Skeletal muscle cell (primary cell): ENCODE measurements at places on chromosomes 6 and 20.

GRCh38 chr6:38730140-38730862 is 15.2 kb downstream of the DNAH8 start:
- DNase-seq: no peak

DNA sequence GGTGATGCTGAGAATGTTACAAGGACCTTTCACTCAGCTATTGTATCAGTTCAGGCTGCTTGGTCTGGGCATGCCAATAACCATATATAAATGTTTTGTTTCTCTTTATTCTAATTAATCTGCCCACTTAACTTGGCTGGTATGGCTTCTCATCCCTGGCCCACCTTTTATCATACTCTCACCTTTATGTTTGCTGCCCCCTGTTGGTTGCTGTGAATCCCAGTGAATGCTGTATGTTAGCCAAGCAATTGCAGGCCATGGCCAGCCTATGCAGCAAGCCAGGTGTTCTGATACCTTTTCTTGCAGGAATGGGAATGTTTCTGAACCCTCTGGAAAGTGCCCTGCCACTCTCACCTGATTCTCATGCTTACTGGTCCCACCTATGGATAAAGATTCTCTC is 54.6 kb downstream of the PCSK2 start:
- no peak for DNase-seq

- DNase-seq: no peak
Measured at GRCh38 chr20:34300256-34300806, 2.8 kb downstream of the AHCY start.

- DNase-seq: peak; percentile 29
Measured at GRCh38 chr6:126811321-126811720, 307.1 kb upstream of the RSPO3 start.

DNA sequence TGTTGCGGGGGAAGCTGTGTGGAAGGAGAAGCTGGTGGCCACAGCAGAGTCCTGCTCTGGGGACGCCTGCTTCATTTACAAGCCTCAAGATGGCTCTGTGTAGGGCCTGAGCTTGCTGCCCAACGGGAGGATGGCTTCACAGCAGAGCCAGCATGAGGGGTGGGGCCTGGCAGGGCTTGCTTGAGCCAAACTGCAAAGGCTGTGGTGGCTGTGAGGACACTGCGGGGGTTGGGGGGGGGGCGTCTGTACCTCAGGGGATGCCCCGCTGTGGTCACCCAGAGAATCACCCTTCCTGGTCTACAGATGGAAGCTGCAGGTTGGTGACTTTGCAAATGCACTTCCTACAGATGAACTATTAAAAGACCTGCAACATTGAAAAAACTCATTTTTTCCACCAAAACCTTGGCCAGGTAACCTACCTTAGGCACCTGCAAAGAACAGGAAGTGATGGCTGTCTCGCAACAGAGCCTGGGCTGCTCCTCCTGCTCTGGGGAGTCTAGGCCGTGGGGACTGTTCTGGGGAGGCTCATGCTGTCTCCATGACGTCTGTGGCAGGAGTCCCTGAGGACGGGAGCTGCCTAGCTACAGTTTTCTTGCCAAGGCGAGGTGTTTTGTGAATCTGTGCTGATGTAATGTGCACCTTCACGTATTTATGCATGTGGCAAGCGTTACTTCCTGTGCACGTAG is 7.3 kb downstream of the NPBWR2 start:
- no peak for DNase-seq

- no peak for DNase-seq
Measured at GRCh38 chr6:150719099-150719766, 119.5 kb downstream of the PLEKHG1 start.

- no peak for DNase-seq
Measured at GRCh38 chr20:60214901-60215815, 256.9 kb downstream of the CDH26 start.

GRCh38 chr6:45504947-45505346 is 127.2 kb upstream of the SUPT3H start:
- DNase-seq: peak; percentile 91

DNA sequence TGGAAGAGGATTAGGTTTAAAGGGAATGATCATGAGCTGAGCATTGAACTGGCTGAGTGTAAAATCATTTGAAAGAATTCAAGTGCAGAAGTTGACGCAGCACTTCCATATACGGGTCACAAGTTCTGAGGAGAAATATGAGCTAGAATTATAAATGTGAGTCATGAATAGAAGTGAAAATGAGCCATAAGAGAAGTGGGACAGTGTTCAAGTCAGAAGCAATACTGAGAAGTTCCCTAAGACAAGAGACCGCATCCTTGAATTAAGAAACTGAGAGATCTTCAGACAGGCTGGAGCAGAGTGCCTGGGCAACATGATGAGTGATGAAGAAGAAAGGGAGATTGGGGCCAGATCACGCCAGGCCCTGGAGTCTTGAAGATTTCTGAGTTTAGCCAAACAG is 209.7 kb downstream of the TBX18 start:
- DNase-seq: no peak

DNA sequence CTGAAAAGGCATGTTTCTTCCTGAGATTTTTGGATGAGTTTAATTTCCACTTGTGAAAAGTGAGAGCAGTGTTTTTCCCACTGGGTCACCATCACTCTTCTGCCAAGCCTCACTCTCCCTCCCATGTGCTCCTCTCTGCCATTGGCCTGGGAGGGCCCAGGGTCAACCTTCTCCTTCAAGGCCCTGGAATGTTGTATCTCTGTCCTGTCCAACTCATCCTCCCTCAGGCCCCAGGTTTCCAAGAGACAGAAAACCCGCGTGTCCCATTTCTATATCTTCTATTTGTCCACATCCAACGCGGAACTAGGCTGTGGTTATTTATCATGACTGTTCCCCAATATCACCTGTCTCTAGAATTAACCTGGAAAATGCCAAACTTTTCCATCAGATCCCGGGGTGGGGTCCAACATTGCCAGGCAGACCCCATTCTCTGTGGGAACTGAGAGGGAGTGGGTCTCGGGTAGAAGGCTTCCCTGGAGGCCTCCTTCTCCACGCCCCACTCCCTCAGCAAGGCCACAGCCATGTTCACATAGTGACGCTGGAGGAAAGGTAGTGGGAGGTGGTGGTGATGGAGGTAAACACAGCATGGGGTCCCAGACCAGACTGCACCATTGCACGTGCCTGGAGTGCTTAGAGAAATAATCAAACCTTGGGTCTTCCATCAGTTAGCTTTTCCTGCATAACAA is 173.5 kb downstream of the SCP2D1 start:
- no peak for DNase-seq

DNA sequence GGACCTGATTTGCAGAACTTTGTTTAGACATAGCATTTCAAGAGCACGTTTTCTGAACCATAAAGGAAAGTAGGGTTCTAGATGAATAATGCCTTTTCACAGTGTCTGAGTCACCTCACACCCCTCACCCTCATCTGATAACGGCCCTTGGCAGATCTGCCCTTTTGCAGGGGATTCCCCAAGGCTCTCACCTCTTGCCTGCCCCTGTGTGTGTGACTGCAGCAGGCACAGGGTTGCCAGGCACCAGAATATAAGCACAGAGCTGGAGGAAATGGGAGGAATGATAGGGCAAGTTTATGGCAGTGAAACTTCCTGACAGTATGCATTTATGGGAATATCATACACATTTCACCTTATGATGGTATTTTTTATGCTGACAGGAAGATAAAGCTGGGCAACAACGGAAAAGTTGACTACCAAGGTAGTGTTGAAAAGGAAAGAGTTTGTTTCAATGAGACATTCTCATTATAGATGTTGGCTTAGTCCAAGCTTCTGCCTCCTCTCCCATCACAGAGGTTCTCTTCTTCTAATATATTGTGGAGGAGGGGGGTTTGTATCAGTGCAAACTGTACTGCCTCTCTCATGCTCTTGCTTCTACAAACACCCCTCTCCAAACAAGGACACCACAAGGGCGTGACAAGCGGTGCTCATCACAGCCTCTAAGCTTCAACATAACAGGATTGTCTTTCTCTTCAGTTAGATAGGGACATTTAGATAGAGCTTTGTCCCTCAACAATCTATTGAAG is 101.5 kb upstream of the BACH2 start:
- no peak for DNase-seq

- DNase-seq: no peak
Measured at GRCh38 chr6:42522036-42522435, 41.8 kb upstream of the UBR2 start.

GRCh38 chr6:142722012-142722411 is 223.0 kb downstream of the HIVEP2 start:
- DNase-seq: no peak

GRCh38 chr6:75472885-75473284 is 20.7 kb downstream of the FILIP1 start:
- no peak for DNase-seq

DNA sequence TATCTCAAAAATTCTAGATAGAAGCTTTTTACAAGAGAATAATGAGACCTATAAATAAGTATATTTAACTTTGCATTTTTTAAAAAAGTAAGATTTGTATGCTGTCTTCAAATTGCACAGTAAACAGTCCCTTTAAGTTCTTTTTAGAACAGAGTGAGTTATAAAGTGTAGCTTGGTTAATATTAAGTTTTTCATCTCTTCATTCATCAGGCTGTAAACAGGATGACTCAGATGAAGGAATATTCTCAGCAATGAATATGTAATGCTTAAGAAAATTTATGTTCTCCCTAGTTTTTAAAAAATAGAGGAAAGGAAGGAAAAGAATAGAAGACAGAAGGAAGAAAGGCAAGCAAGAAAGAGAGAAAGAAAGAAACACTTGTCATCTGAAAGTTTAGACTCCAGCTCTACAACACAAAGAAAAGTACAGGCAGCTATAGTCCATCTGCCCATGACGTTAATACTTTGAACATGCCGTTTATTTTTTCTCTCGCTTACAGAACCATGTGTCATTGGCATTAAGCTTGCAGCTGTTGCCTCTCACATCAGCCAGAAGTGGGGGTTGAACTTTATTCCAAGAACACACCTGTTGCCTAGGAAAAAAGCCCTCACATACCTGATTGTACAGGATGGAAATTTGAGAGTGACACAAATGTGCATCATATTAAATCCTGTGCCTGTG is 36.1 kb downstream of the CAP2 start:
- DNase-seq: peak; percentile 70

- DNase-seq: no peak
Measured at GRCh38 chr6:156955494-156956183, 178.5 kb downstream of the ARID1B start.

- DNase-seq: peak; percentile 14
Measured at GRCh38 chr20:22684072-22684762, 99.8 kb upstream of the FOXA2 start.

GRCh38 chr6:43838276-43839036 is 68.4 kb downstream of the VEGFA start:
- no peak for DNase-seq

DNA sequence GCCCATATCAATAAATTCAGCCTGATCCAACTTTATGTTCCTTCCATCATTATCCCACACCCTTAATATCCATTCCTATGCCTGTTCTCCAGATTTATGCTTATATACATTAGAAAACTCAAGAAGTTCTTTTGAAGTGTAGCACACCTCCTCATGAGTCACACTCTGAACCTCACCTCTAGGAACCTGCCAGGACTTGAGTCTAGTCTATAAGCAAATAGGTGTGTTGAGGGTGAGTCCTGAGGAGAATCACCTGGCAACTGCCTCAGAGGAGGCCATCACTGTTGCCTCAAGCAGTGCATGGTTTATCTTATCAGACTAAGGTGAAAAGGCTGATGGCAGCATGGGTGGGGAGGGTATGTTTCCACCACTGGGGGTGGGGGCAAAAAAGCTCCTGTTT is 496.7 kb downstream of the C6orf118 start:
- DNase-seq: no peak

GRCh38 chr20:51966296-51966971 is 164.1 kb upstream of the SALL4 start:
- DNase-seq: no peak

- no peak for DNase-seq
Measured at GRCh38 chr6:21816231-21816630, 222.7 kb downstream of the SOX4 start.

DNA sequence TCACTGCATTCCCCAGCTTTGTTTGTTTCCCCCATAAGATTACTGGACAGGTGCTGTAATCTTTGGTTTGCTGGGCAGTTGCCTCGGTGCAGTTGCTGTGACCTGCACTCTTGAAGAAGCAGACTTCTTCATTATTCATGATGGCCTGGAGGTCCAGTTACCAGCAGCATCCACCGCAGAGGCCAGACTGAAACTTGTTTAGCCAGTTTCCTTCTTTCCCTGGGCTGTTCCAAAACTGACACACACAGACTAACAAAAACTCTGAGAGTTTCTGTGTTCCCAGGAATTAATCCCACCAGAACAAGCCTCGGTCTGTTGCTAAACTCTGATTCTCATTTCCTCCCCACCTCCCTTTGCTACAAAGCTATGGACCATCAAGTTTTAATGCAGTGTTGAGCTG is 144.1 kb downstream of the QRSL1 start:
- DNase-seq: no peak

- no peak for DNase-seq
Measured at GRCh38 chr6:131014080-131014776, 48.8 kb downstream of the EPB41L2 start.

- no peak for DNase-seq
Measured at GRCh38 chr6:37589941-37590340, 90.2 kb upstream of the CCDC167 start.

GRCh38 chr6:45697605-45698004 is 318.1 kb downstream of the CLIC5 start:
- peak; percentile 91 for DNase-seq

GRCh38 chr20:50277460-50278376 is 87.1 kb downstream of the CEBPB start:
- DNase-seq: no peak

DNA sequence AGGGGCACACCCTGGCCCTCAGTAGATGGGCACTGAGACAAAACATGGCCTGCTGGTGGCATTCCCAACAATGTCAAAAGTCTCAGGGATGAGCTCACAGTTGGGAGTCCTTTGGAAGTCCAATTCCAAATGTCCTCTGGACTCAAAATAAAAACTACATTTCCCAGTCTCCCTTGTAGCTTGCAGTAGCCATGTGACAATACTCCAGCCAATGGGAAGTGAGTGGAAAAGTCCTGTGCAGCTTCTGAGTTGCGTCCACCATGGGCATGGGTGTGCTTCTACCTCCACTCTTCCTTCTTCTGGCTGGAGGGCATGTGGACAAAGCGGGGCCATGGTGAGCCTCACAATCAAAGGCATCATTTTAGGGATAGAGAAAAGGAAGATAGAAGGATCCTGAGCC is 5.8 kb upstream of the ADAM33 start:
- DNase-seq: no peak

DNA sequence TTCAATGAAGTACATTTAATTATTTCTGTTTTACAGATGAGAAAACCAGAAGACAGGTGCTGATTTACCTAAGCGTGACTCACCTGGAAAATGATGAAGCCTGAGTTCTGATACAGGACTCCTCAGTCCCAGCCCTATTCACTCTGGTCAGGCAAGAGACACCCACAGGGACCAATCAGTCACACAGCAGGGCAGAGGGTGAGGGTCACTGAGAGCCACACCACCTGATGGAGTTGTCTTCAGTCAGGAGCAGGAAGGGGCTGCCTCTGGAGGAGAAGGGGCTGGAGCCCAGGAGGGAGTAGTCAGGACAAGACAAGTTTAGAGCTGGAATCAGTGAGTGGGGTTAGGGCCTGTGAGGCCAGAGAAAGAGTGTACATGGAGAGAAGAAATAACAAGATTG is 251.2 kb upstream of the MOCS1 start:
- no peak for DNase-seq
